ENCODE measurements at places on chromosomes 1 and 21.
A peak's percentile ranks its signal among the peaks of the same experiment; 100 is the strongest.

DNA sequence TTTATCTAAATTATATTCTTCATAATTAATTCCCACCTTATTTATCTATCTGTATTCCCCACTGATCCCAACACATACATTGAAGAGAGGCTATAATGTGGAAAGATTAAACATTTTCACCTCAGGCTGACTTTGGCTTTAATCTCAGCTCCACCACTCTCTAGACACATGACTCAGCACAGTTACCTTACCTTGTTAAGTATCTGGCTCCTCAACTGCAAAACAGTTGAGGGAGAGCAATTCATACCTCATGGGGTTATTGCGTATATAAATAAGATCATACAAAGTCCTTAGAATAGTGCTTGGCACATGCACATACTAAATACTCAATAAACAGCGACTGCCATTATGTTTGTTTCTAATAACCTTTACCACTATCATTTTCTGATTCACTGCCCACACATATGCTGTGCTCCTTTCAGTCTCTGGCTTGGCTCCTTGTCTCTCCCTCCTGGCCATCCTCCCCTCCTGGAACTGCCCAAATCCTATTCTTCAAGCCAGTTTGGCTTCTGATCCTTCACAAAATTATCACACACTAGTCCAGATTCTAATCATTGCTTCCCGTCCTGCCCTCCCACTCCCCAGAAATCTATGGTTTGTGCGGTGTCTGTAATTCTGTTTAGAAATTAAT is 50.1 kb downstream of the BCL9 start:
- no peak for DNase-seq

DNA sequence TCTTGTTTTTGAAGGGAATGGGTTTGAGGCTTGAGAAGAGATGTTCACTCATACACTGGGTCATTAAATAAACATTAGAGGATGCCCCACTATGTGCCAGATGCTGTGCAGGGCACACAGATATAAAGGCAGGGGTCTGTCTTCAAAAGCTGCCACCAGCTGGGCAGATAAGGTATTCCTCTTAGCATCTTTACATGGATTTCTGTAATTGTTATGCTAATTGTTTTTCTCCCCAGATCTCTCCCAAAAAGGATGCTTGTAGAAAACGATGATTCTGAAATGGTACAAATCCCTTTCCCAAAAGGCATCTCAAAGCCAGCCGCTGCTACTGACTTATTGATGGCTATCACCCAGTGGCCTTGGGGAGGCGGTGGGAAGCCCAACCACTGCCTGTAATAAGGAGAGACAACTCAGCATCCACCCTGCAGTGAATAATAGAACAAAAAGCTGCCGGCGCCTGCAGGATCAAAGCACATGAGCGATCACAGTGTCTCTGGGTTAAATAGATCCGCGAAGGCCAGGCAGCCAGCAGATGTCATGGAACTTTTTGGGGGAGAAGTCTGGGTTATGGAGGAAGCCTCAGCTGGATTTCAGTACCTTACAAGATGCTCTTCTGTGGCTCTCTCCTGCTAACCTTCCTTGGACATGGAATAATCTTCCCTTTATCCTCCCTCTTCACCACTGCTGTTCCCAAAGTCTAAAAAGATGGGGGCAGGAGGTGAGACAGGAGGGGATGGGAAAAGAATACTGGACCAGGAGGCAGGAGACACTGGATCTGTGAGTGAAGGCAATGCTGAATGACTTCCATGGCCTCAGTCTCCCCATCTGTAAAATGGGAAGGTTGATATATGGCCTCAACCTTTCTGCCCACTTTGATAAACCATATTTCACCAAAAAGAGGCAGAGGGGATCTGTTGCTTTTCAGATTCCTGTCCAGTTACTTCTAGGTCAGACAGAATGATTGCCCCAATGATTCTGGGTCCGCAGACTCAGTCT is 54.8 kb upstream of the CD34 start:
- no peak for DNase-seq

GRCh38 chr1:218942431-218942830 is 231.2 kb upstream of the LYPLAL1 start:
- DNase-seq, result no peak

DNA sequence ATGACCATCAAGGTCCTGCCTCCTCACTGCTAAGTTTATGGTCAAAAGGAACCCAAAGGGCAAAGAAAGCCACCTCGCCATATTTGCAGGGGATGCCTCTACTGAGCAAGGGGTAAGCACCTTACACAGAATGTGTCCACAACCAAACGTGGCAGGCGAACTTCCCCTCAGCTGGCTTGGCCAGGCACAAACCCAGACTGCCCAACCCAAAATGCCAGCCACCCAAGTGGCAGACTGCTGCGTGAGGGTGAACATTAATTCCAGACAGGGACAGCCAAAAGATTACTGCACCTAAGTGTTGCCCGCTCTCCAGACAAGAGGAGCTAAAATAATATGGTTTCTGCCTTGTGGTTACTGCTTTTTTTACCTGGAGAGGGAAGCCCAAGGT is 16.0 kb downstream of the ZNF697 start:
- DNase-seq, result no peak

DNA sequence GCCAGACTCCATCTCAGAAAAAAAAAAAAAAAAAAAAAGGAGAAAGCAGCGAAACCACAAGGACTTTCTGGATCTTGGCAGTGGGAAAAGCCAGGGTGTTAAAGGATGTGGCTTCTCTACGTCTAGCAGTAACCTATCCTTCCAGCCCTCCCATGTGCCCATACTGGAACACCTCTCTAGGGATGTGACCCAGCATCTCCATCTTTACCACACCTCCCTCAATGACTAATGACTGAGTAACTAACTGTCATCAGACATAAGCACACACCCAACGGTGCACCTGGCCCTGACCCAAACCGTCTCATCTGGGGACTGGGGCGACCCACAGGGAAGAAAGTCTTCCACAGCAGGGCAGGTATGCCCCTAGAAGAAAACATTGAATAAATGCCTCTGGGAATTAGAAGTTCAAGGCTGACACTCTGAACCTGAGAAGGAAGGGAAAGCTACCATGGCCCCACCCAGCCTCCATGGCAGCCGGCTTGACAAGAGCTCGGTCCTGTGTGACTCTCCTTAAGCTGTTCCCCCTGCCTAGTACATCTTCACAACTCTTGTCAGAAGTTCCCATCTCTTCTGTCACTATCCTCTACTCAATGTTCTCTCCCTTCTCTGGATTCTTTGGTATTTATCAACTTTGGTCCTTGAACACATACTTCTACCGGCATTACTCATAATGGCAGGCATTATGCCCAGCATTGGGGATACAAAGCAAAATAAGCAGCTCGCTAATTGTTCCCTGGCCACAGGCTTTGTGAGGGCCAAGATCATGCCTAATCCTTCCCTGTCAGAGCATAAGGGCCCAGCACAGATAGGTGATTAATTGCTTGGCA is 14.8 kb upstream of the PAQR6 start:
- DNase-seq, result no peak

DNA sequence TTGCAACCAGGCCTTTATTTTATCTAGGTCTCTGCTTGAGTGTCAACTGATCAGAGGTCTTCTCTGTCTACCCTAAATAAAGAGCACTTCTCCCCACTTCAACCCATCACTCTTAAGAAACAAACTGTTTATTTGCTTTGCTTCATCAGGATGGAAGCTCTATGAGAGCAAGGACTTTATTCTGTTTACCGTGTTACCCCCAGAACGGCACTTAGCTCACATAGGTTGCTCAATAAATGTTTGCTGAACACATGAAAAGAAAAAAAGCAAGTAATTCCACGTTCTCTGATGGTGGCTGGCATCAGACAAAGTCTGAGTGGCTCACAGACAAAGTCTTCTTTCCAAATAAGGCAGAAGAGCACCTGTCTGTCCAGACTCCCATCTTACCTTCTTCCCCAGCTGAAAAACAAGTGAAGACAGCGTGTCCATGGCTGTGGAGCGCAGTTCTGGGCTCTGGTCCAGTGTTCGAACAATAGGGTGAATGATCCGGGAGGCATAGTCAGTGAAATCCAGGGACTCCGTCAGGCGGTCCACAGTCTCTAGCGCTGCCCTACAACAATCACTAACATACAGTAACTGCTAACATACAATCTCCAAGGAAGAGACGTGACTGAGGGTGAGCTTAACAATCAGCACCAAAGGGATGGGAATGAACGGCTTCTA is 22.9 kb downstream of the ANGPTL7 start:
- DNase-seq, result peak; percentile 94
